NCI-H345 (cell line): ENCODE measurements at places on chromosomes 11 and 22.

GRCh38 chr11:47857892-47858543, 9.9 kb upstream of the NUP160 start:
- DNase-seq, result no peak

DNA sequence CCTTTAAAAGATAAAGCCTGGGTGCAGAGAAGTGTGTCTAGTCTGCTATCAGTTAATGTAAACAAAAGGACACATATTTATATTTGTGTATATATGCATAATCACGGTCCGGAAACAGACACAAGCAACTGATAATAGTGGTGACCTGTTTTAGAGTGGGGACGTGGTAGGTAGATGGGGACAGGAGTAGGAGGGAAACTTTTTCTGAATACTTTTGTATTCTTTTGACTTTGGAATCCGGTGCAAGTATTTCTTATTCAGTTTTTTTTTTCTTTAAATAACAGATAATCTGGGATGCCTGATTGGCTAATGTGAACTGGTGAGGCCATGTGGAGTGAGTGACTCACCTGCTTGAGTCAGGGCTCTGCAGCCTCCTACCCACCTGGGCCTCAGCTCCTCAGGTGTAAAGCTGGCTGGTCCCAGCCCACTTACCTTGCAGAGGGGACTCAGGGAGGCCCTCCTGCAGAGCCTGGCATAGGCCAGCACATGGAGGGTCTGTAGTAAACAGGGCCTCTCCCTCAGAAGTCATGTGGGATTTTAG, 15.3 kb downstream of the MICAL2 start:
- DNase-seq, result no peak

- peak; percentile 48 for DNase-seq
Observed at GRCh38 chr11:134252346-134253187, 585 bp downstream of the THYN1 start.

GRCh38 chr11:64624883-64625481, 34.0 kb downstream of the SLC22A12 start:
- no peak for DNase-seq

- DNase-seq, result no peak
Observed at GRCh38 chr11:102653744-102654291, 28.7 kb upstream of the MMP20 start.

DNA sequence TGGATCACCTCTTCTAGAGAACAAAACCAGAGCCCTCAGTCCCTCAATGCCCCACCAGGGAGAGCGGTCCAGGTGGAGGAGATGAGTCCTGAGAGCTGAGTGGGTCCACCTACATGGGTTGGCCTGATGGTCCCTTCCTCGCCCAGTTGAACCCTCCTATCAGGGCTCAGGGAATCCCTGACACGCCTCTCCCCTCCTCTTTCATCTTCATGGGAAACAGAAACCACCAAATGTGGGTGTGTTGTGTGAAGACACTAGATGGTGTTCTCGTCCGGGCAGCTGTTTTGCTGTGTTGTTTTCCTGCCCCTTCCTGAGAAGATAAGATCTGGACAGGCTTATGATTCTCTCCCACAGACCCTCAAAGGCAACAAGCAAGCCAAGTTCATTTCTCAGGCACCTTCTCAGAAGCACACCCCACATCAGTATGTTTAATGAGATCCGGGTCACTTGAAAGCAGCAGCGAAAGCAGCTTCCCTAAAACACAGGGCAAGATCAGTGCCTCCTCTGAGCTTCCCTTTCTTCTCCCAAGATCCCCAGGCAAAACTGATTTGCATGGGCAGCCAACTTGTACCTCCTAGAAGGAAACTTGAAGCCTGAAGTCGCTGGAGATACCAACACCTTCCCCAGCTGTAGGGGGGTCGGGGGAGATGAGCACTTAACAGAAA, 35.3 kb upstream of the POU2AF1 start:
- no peak for DNase-seq

- DNase-seq, result no peak
Observed at GRCh38 chr22:25747245-25747944, 5.4 kb downstream of the MYO18B start.

- no peak for DNase-seq
Observed at GRCh38 chr11:28146123-28146751, 38.0 kb downstream of the METTL15 start.

DNA sequence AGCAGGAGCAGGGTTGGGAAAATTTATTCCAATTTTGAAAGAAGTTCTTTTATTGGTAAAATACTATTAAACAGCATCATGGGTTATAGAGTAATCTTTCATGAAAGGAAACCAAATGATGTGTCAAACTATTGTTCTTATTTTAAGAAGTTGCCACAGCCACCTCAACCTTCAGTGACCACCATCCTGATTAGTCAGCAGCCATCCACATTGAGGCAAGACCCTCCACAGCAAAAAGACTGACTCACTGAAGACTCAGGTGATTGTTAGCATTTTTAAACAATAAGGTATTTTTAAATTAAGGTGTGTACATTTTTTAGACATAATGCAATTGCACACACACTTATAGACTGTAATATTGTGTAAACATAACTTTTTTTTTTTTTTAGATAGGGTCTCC, 3.7 kb upstream of the HEPHL1 start:
- no peak for DNase-seq

DNA sequence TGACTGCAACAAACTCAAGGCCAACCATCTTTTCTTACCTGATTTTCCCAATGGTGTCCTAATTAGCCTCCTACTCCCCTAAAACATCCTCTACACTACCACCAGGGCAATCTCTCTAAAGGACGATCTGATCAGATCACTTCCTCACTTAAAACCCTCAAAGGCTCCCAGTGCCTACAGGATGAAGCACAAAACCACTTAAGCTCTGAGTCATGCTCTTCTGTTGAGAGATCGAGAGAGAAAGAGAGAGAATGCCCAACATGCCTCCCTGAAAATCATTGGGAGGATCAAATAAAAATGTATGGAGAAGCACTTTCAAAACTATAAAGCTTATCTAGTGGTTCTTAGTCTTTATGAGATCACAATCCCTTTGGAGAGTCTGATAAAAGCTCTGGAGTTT, 171.1 kb downstream of the CADM1 start:
- no peak for DNase-seq

DNA sequence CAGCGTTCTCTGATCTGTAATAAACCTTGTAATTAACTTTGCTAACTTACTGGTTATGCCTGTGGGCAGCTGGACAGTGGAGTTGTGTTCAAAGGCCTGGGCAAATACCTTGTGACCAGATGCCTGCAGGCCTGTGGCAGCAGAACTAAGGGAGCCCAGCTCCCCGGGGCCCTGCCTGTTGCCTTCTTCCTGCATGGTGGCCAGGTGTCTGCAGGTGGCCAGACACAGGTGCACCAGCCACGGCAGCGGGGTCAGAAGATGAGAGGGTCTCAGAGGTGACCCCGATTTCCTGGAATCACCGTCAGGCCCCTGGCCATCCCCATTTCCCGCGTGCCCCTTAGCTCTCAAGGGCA, 127.2 kb downstream of the OSBP2 start:
- no peak for DNase-seq

DNA sequence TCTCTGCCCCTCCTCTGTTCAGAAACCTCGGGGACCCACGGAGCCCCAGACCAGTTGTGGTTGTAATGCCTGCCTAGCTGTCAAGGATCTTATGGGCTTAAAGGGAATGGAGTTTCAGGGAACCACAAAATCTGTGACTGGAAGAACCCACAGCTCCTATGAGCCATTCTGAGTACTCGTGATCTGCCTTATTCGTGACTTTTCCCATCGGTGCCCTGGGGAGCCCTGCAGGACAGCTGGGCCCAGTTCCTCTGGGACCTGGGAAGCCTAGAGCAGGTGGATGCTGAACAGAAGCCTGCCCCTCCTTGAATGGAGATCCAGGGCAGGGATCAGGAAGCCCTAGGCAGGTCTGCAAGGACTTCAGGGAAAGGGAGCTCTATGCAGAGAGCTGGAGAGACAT, 42.1 kb upstream of the TTC12 start:
- no peak for DNase-seq

GRCh38 chr11:26688701-26689100, 33.2 kb downstream of the SLC5A12 start:
- no peak for DNase-seq

DNA sequence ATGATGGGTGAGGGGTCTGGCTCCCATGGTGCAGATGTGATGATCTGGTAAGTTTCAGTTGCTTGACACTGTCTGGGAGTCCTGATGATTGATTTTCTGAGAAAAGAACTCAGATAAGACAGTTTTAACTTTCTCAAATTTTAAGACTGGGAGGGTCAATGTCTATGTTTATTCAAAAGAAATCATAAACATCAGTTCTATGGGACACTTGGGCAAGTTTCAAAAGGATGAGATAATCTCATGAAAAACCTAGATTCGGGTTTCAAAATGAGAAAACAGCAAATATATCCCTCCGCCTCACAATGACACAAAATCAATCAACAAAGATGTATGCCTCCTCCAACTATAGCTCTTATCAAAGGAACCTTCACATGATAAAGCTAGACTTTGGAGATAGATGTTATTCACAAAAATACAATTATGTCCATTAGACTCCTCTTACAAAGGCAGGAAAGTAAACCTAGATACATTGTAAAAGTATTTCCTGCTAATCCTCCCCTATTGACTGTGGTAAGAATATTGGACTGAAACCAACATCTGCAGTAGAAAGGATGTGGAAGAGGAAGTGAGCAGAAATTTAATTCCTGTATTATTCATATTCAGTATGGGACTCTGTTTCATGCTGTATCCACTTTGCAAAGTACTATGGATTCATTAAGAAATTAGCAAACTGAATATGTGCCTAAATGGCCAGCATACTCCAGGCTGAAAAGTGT, 21.6 kb downstream of the SVIP start:
- DNase-seq, result no peak
